ENCODE measurements at places on chromosomes 1 and 21.

- no peak for DNase-seq
- no peaks in the 10 kb centered on the region for H3K4me1 ChIP-seq
- H3K27me3 ChIP-seq, result peaks cover 78% of the 10 kb centered on the region
- no peak overlapping the region for H3K4me3 ChIP-seq
- no peaks in the 10 kb centered on the region for H3K36me3 ChIP-seq
Observed at GRCh38 chr1:153374071-153374470, 1.4 kb downstream of the S100A12 start.

DNA sequence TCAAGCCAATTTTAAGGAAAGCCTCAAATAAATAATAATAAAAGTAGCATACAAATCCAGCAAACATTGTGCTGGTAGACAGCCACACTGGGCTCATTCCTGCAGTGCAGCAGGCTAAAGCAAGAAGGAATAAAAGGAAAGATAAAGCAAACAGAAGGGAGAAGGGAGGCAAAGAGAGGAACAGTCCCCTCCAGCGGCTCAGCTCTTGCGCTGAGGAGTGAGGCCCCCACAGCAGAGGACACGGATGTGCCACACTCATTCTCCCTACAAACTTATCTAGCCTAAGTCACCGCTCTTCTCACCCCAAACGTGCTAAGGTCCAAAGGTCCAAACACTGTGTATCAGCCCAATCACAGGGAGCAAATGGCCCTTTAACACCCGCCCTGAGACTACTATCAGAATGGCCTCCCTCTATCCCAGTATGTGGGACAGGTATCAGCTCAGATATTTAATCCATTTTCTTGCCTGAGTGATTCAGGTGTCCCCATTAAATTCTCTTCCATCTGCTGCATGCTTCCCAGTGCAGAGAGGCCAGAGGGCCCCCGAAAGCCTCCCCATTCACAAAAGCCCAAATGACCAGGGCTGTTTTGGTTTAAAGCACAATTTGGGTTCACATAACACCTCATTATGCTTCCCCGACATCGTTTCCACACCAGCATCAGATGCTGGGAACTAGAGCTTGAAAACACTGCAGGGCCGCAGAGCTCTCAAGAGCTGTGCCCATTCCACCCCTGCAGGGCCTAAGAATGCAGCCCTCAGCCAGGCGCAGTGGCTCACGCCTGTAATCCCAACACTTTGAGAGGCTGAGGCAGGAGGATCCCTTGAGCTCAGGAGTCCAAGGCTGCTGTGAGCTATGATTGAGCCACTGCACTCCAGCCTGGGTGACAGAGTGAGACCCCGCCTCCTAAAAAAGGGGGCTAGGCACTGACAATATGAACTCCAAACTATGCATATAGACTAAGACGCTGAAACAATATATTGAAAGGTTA, 17.8 kb downstream of the CAPZB start:
- peaks cover 20% of the 10 kb centered on the region for H3K36me3 ChIP-seq
- H3K4me3 ChIP-seq, result peak overlapping the region; percentile 59
- H3K27me3 ChIP-seq, result no peaks in the 10 kb centered on the region
- H3K4me1 ChIP-seq, result peaks cover 76% of the 10 kb centered on the region
- DNase-seq, result no peak

DNA sequence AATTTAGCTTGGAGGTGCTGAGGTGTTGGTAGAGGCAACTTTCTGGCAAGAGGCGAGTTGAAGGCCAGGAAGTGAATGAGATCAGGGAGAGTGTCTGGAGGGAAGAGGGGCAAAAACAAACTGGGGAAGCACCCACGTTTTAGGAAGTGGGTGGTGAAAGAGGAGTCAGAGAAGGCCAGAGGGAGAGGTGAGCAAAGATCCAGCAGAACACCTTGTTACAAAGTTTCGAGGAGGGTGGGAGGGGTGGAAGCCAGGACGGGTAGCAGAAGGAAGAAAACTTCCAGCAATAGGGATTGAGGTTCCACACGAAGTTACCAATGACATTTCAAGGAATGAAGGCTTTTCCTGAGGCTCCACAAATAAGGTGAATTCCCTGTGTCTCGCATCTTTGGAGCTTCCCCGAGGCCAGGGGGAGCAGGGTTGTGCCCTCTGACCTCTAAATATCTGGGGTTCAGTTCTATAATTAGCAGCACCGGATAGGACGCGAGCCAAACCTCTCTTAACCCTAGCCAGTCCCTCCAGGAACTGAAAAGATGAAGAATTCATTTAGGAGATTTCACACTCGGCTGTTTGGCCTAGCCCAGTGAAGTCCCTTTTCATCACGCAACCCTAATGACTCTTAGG, 578 bp upstream of the SESN2 start:
- DNase-seq, result no peak
- H3K27me3 ChIP-seq, result no peaks in the 10 kb centered on the region
- peaks cover 47% of the 10 kb centered on the region for H3K4me1 ChIP-seq
- peak overlapping the region; percentile 68 for H3K4me3 ChIP-seq
- peak overlapping the region; percentile 26 for H3K27ac ChIP-seq

- H3K27ac ChIP-seq, result no peak overlapping the region
- H3K36me3 ChIP-seq, result no peaks in the 10 kb centered on the region
- H3K4me1 ChIP-seq, result no peaks in the 10 kb centered on the region
- H3K4me3 ChIP-seq, result no peak overlapping the region
Observed at GRCh38 chr1:177984136-177984525, 14.3 kb upstream of the SEC16B start.

DNA sequence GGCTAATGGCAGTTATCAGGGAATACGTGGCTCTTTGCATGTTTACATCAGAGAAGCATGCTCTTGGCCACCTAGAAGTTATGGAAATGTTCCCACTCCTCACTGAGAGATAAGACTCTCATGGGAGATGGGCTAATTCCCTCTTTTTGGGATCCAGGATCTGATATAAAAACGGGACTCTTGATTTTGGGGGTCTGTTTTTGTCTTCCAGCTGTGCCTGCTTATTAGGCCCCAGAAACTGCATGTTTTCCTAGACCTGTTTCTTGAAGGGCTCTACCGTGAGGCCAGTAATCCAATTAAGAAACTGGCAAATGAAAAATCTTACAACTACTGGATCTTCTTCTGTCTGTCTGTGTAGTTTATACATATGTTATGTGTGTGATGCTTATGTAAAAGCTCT, 47.0 kb upstream of the PTCH2 start:
- no peaks in the 10 kb centered on the region for H3K27me3 ChIP-seq
- H3K27ac ChIP-seq, result no peak overlapping the region
- no peak overlapping the region for H3K4me3 ChIP-seq

DNA sequence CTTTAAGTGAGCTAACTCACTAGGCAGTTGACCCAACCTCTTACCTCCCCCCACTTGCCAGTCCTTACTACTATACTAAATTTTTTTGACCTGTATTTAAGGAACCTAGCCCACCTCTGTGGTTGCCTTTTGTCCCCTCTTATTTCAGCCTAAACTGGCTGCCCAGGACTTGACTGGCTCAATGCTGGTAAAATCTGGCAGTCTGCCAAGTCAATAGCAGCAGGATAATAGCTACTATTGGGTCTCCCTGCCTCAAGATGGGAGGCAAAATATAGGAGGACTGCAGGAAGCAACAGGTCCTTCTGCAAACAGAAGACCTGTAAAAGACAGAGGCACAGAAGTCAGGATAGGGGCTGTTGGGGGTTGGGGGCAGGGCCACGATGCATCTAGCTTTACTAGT, 144.2 kb upstream of the POGK start:
- H3K27me3 ChIP-seq, result peaks cover 61% of the 10 kb centered on the region
- DNase-seq, result no peak
- H3K4me1 ChIP-seq, result no peaks in the 10 kb centered on the region
- H3K4me3 ChIP-seq, result no peak overlapping the region

- no peaks in the 10 kb centered on the region for H3K36me3 ChIP-seq
- DNase-seq, result no peak
- no peak overlapping the region for H3K4me3 ChIP-seq
- H3K27me3 ChIP-seq, result peaks cover 13% of the 10 kb centered on the region
- H3K4me1 ChIP-seq, result no peaks in the 10 kb centered on the region
- H3K27ac ChIP-seq, result no peak overlapping the region
Observed at GRCh38 chr21:42637267-42638041, 16.0 kb upstream of the PDE9A start.

DNA sequence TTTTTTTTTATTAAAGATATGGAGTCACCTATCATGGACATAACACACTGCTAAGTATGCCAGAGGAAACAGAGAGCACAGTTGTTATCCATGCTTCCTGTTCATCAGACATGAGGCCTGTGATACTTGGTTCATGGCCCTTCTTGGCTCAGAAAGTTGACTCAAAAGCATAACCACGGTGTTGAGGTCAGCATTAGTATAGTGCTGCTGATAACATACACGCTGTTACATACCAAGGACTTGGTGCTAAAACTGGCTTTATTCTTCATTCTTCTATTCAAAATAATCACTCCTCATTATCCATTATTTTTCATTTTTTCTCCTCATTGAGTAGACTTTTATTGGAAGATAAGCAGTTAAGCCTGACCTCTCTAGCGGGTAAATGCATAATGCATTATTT, 464.1 kb downstream of the ADGRL2 start:
- no peaks in the 10 kb centered on the region for H3K4me1 ChIP-seq
- H3K27ac ChIP-seq, result no peak overlapping the region
- H3K4me3 ChIP-seq, result no peak overlapping the region
- no peaks in the 10 kb centered on the region for H3K27me3 ChIP-seq
- peaks cover 1% of the 10 kb centered on the region for H3K36me3 ChIP-seq
- no peak for DNase-seq

DNA sequence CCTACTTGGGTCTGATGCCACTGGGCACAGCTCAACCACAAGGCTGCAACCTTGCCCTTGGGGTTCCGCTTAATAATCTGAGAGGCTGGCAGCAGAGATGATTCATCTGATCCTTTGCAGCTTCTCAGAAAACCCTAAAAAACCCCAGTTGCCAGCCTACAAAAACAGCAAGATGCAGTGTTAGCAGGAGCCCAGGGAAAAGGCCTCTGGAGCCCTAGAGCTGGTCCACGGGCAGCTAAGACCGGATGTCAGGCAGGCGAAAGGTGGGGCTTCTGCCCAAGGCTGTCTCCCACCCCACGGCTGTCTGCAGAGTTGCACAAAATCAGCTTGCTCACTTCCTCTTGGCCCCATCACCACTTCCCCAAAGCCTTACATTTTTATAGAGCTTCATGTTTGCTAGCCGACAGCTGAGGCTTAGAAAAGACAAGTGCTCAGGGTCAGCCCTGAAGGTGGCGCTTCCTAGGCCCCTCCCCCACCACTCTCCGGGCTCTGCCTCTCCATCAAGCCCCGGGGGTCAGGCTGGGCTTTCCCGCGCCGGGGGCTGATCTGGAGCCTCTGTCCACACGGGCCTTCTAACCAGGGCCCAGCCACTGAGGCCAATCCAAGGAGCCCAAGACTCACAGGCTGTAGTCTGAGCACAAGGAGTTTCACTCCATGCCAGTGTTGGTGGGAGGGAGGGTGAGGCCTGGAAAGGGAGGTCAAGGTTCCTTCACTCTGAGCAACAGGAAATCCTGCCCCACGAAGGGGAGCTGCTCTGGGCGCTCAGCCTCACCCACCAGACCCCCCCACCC, 4.2 kb upstream of the ADORA3 start:
- peaks cover 48% of the 10 kb centered on the region for H3K4me1 ChIP-seq
- H3K36me3 ChIP-seq, result peaks cover 1% of the 10 kb centered on the region
- peak; percentile 29 for DNase-seq
- H3K4me3 ChIP-seq, result peak overlapping the region; percentile 72
- H3K27ac ChIP-seq, result peak overlapping the region; percentile 83

GRCh38 chr1:38183096-38183495, 136.5 kb upstream of the POU3F1 start:
- peaks cover 75% of the 10 kb centered on the region for H3K27me3 ChIP-seq
- DNase-seq, result no peak
- H3K27ac ChIP-seq, result no peak overlapping the region
- no peaks in the 10 kb centered on the region for H3K4me1 ChIP-seq

- H3K27me3 ChIP-seq, result peaks cover 46% of the 10 kb centered on the region
- H3K4me3 ChIP-seq, result peak overlapping the region; percentile 45
- H3K4me1 ChIP-seq, result peaks cover 8% of the 10 kb centered on the region
- no peak overlapping the region for H3K27ac ChIP-seq
- DNase-seq, result no peak
Observed at GRCh38 chr1:32703479-32704291, 1.1 kb upstream of the SYNC start.
